ENCODE measurements at places on chromosomes 16 and 17.
A peak's percentile ranks its signal among the peaks of the same experiment; 100 is the strongest.

GRCh38 chr17:77470800-77471733 lies 330.3 kb downstream of the SEC14L1 start:
- DNase-seq: peak; percentile 76

DNA sequence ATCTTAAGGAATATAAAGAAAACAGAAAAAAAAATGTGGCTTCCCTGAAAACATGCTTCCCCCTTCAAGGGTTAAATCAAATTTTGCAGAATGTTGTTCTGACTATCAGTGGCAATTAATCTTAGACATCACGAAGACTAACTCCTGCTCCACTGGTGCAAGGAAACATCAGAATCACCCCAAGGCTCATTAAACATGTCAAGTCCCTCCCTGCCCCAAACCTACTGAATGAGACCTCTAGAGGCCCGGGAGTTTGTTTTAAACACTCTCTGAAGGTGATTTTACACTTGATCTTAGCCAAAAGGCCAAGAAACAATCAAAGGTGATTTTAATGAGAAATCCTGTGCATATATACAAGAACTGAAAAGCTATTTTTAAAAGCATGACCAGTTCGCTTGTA lies 18.3 kb downstream of the PSME3IP1 start:
- DNase-seq: no peak

GRCh38 chr17:21298056-21298982 lies 13.8 kb downstream of the MAP2K3 start:
- DNase-seq: no peak

GRCh38 chr17:58092101-58092796 lies 9.0 kb downstream of the DYNLL2 start:
- no peak for DNase-seq

- no peak for DNase-seq
Measured at GRCh38 chr17:67557921-67558320, 159.8 kb upstream of the NOL11 start.

GRCh38 chr17:44384281-44384822 lies 5.1 kb downstream of the ITGA2B start:
- DNase-seq: no peak

DNA sequence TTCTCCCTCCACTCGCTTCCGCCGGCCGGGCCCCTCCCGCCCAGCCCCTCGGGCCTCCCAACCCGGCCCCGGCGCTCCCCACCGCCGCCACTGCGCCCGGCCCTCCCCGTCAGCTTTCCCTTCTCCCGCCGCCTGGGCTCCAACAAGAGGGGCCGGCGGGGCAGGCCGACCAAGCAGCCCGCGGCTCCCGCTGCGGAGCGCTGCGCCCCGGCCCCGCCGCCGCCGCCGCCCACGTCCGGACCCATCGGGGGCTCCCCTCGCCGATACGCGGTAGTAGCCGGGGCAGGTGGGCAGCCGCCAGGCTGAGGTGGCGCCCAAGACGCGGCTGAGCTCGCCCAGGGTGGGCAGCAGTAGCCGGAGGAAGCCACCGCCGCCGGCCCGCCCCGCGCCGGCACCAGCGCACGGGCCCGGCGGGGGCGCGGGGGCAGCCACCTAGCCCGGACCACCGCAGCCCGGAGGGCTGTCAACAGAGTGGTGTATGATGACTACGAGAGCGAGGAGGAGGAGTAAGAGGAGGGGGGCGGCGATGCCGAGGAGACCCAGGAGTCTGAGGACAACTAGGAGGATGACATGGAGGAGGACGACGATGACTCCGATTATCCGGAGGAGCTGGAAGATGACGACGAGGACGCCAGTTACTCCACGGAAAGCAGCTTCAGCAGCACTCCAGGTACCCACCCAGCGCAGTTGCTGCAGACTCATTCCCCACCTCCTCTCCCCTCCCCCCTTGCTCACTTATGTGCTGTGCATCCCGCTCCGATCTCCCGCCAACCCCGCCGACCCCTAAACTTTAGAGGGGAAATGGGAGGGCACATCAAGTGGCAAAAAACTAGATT lies 498 bp downstream of the LRRC37B start:
- DNase-seq: peak; percentile 44

DNA sequence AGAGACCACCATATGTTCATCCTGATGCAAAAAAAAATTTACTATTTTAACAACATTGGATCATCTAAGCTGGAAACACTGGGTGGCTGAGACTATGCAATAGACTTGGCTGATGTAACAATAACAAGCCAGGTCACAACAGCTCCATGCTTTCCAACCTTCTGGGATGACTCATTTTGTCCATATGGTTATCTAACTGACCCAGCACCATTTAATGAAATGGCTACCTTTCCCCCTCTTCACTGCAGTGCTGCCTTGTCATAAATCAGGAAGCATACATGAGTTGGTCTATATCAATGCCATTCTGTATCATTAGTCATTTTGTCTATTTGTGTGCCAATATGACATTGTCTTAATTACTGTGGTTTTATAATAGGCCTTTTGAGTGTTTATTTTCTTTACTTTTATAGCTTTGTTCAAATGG lies 217.6 kb upstream of the KCNJ16 start:
- no peak for DNase-seq

DNA sequence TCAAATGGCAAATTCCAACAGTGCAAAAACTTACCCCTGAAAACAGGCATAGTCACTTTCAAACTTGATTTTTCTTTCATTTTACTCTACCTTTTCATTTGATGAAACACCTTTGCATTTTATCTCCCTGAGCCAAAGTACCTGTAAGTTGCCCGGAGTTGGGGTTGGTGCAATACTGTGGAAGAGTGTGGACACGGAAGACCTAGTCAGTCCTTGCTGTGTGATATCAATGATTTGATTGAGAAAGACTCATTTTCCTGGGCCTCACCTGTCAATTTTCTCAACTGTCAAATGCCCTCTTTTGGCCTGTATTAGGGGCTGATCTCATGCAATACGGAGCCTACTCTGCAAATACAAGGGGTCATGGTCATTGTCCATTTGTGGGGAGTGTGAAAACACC lies 22.6 kb downstream of the PITPNC1 start:
- DNase-seq: no peak

DNA sequence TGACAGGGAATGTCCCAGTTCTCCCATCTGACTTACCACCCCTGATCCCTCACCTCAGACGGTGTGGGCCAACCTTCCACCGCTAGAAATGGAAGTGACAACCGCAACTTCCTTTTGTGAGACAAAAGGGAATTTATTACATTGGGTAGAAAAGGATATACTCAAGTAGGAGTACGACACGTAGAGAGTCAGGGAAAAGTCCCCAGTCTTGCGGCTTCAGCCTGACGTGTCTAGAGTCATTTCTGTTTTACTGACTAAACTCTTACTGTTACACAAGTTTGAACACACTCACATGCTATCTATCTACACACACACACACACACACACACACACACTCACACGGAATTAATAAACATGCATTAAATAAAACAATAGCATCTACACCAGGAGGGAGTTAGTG lies 178.9 kb downstream of the COPRS start:
- DNase-seq: no peak

GRCh38 chr17:82282239-82283207 lies 9.0 kb upstream of the CSNK1D start:
- no peak for DNase-seq

GRCh38 chr17:79698146-79698846 lies 32.4 kb upstream of the ENPP7 start:
- no peak for DNase-seq

DNA sequence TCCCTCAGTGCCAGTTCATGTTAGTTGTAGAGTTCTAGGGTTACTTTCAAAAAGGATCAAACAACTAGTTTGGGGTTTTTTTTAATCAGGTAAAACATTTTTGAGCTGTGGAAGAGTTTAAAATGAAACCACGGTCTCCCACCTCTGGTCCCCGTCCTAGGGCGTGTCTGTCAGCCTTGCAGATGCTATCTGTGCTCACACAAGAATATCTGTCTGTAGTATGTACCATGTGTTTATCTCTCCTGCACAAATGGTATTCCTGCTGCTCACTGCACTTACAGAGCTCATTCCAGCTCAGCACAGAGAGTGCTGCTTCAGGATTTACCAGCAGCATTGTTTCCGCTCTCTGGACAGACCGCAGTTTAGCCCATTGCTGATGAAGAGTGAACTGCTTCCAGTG lies 38.9 kb downstream of the UBN1 start:
- DNase-seq: no peak

- DNase-seq: no peak
Measured at GRCh38 chr16:78528265-78528664, 428.8 kb downstream of the WWOX start.

DNA sequence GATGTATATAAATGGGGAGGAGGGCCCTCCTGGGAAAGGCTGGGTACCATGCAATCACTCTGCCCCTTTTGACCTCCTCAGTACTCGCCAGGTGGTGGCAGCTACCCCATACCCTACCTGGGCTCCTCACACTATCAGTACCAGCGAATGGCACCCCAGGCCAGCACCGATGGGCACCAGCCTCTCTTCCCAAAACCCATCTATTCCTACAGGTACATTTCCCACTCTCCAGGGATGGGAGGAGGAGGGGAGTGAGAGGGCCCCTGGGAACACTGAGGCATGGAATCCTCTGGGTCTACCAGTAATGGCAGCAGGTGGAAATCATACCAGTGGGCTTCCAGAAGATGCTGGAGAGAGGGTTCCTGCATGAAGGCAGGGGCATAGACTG lies 22.9 kb downstream of the FOXN1 start:
- no peak for DNase-seq

DNA sequence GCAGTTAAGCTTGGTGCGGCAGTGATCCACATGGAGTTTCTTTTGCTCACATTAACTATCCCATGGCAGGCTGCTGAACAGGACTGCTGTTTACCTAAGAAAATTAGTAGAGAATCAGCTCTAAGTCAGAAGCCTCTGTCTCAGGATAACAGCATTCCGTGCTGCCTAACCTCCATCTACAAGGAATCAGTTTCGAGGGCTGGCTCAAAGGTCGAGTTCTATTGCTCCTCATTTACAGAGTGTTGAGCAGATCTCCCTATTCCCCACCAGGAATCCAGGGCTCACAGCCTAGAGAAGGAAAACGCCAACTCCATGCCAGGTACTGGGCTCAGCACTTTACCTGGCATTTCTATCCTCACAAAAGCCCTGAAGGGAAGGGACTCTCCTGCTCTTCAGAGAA lies 9.9 kb downstream of the GINS2 start:
- DNase-seq: no peak
